ENCODE measurements at places on chromosomes 2 and 18.

GRCh38 chr2:152421521-152422370 lies 86.8 kb downstream of the FMNL2 start:
- no peak for DNase-seq

DNA sequence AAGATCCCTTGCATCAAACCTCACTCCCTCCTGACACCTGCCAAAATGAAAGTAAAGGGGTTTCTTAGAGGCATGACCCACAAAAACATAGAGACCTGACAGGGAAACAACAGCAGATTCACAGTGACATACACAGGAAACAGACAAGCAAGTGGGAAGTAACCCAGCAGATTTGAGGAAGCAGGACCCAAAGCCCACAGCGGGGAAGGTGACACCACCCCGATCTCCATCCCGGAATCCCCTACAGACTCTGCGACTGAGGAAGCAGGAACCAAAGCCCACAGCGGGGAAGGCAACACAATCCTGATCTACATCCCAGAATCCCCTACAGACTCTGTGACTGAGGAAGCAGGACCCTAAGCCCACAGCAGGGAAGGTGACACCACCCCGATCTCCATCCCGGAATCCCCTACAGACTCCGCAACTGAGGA lies 21.6 kb downstream of the CIB4 start:
- no peak for DNase-seq

GRCh38 chr2:168858146-168858545 lies 32.1 kb downstream of the SPC25 start:
- no peak for DNase-seq

DNA sequence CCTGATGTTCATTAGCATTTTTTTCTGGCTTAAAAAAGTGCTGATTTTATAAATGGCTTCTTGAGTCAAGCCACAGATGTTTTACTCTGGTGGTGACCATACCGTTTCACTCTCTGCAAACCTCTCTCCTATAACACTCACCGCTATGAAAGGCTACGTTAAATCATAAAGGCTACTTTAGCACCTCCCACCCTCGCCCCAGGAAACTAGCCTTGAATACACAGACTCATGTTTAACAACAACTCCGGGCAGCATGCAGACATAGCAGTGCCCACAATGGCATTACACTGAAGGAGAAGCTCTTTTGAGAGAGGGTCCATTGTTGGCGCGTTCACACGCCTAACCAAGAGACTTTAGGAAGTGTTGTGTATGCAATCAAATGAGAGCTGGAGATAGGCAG lies 5.6 kb downstream of the MYT1L start:
- DNase-seq = no peak

GRCh38 chr2:16774980-16775898 lies 109.6 kb upstream of the CYRIA start:
- DNase-seq = no peak

- no peak for DNase-seq
These were observed 20.8 kb upstream of the REG3G start for GRCh38 chr2:79004680-79005079.

DNA sequence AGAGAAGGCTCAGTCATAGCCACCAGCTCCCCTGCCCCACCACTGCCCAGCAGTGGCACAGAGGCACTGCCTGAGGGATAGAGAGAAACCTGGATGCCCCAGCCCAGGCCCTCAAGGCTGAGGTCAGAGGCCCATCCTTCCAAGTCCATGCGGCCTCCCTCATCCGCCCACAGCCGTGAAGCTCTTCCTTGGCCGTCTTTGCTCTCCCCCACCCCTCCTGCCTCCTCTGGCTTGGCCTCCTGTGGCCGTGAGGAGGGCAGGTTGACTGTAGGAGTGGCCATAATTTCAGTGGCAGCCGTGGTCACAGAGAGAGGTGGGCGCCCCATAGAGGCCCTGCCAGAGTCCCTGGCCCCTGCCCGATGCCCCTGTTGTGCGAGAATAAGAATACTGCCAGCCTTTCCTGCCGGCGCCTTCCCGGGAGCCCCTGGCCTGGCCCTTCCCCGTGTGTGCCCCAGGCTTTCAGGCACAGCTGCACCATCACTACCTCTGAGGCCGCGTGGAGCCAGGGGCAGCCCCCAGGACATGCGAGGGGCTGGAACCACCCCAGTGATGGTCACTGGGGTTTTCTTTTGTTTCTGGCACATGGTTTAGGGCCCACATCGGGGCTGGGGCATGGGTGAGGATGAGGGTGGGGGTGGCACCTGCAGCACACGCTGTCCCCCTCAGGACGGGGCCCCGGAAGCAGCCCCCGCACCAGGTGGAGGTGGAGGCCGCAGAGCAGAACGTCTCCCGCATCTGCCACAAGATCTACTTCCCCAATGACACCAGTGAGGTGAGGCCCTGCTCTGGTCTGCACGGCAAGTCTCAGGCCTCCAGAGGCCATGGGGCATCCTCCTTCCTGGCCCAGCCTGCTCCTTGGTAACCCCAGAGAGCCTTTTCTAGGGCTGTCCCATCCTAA lies 13.1 kb upstream of the GPR17 start:
- peak; percentile 75 for DNase-seq

DNA sequence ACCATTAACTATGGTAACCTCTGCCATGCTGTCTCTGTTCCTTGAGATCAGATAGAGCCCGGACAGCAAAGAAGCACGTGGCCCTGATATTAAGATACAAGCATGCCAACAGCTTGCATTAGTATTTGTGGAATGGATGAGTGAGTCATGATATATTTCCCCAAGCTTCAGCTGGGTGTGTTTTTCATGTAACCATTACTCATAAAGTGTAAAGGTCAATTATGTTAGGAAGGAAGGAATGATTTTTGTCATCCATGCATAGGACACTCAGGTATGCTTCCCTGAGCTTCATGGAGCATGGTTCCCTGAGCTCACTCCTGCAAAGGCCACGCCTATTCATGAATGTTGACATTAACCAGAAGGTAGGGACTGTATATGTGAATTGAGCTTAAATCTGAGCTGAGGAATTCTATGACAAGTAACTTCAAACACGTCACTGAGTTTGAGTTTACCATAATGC lies 74.6 kb downstream of the ARL4C start:
- DNase-seq = no peak

GRCh38 chr2:27400348-27401135 lies 8.8 kb downstream of the PPM1G start:
- DNase-seq = no peak

DNA sequence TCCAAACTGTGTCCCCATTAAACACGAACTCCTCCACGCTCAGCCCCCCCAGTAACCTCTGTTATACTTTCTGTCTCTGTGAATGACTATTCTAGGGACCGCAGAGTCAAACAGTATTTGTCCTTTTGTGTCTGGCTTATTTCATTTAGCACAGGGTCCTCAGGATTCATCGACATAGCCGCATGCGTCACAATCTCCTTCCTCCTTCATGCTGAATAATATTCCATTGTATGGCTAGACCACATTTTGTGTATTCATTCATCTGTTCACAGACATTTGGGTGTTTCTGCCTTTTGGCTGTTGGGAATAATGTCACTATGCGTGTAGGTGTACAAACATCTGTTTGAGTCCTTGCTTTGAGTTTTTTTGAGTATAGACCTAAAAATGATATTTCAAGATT lies 80.9 kb downstream of the SH3RF3 start:
- DNase-seq = no peak

- no peak for DNase-seq
These were observed 59.8 kb upstream of the SLC8A1 start for GRCh38 chr2:40511661-40512213.

- no peak for DNase-seq
These were observed 63.6 kb downstream of the MARCO start for GRCh38 chr2:119005555-119005954.

GRCh38 chr18:51110073-51110797 lies 80.2 kb downstream of the SMAD4 start:
- DNase-seq = peak; percentile 89

- DNase-seq = peak; percentile 80
These were observed 60.1 kb downstream of the EMILIN2 start for GRCh38 chr18:2906704-2907549.

GRCh38 chr2:122816803-122817202 lies 1061.4 kb downstream of the TSN start:
- DNase-seq = no peak

- DNase-seq = no peak
These were observed 120.7 kb downstream of the TMEM18 start for GRCh38 chr2:556485-556884.

GRCh38 chr2:199704358-199705238 lies 146.4 kb downstream of the FTCDNL1 start:
- DNase-seq = peak; percentile 25

GRCh38 chr18:8778386-8778785 lies 73.0 kb downstream of the MTCL1 start:
- DNase-seq = no peak

DNA sequence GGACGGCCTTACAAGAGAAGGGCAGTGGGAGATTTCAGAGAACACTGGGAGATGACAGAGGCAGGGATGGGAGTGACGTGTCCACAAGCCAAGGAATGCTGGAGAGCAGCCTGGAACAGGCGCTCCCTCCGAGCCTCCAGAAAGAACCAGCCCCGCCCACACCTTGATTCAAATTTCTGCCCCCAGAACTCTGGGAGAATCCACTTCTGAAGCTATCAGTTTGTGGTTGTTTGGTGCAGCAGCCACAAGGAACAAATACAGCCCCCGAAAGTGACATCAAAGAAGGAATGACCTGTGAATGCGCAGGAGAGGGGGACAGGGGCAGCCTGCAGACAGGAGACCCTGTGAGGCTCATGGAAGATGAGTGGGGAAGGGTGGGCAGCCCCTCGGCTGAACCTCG lies 67.3 kb downstream of the TWIST2 start:
- no peak for DNase-seq

DNA sequence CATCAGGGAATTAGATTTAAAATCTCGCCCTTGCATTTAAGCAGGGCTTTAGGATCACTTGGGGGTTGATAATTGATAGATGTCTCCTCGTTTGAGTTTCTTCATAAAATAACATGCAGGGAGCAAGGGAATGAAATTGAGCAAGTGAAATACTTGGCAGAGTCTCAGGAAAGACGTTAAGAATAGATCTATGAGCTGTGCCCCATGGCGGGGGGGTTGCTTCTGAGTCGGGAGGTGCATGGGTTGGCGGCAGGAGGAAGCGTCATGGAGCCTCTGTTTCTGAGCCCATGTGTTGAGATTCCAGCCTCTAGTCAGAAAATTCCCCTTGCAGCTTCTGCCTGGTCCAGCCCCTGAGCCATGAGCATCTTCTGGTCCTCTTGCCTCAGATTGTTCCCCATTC lies 82.0 kb downstream of the APOB start:
- DNase-seq = no peak

- no peak for DNase-seq
These were observed 87.3 kb downstream of the IKZF2 start for GRCh38 chr2:213064099-213064498.

DNA sequence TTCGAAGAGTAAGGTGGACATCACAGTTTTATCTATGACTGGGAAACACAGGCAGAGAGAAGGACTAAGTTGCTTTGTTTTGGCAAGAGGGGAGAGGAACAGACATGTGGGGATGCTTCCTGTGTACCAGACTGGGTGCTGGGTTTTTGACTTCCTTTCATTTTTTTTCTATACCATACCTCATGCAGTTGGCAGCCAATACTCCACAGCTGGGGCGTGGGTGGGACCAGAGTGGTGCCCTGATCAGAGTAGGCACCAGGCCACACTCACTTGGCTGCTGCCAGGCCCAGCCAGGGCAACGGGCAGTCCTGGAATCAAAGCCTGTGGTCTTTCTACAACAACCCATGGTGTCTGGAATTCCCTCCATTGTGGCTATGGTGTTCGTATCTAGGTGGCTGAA lies 45.2 kb downstream of the SH3RF3 start:
- DNase-seq = no peak

DNA sequence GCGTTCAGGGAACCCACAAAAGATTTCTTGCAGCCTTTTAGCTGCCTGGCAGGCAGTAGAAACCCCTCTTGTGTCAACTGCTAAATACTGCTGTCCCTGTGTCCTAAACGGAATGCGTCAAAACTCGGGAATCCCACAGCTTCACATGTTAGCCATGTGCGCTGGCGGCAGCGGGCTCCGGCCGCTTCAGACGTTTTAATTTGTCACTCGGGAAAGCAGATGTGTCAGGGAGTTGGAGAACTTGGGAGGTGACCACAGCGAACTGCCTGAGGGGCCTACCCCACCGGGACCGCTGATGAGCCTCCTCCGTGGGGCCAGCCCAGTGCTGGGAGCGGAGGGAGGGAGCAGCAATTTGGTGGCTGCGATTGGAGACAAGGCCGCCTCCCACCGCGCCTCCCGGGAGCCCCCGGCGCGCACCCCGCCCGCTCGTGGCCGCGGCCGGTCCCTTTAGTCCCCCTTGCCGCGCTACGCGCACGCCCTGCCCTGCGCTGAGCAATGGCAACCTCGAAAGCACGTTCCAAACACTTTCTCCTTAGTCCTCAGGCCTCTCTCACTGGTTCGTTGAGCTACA lies 146.1 kb upstream of the SATB2 start:
- no peak for DNase-seq

GRCh38 chr2:63743982-63744966 lies 97.4 kb upstream of the UGP2 start:
- no peak for DNase-seq

DNA sequence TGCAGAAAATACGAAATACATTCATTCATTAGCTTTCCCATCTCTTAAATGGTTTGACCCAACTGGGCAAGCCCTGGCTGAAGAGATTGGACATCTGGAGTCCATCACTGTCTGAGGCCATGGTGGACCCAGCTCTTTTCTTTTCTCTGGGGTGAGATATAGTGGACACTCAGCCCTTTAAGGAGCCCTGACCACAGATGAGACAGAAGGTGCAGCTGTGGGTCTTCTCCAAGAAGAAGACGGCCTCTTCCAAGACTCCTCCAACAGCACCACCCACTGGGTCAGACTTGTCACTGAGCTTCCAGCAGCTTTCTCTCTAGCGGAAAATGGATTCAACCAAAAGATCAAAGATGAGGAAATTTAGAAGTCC lies 27.2 kb downstream of the TWIST2 start:
- no peak for DNase-seq

DNA sequence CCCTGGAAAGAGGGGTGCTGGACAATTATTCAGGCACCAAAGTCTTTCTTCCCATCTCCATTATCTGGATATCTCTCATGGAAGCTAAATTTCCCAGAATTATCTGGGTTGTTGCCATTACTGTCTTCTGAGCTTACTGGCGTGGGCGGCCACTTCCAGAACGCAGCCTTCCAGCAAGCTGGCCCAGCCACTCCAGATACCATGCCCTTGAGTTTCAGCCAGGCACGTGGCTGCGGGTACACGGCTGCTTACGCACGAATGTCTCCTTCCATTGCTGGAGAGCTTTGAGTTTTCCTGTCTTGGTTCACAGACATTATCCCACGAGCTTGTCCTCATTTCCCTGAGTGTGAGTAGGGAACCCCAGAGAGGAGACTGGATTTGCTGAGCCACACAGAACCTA lies 32.7 kb downstream of the CELF4 start:
- DNase-seq = no peak
